CD8-positive, alpha-beta T cell (primary cell): ENCODE measurements at places on chromosomes 1 and 21.
A peak's percentile ranks its signal among the peaks of the same experiment; 100 is the strongest.

DNA sequence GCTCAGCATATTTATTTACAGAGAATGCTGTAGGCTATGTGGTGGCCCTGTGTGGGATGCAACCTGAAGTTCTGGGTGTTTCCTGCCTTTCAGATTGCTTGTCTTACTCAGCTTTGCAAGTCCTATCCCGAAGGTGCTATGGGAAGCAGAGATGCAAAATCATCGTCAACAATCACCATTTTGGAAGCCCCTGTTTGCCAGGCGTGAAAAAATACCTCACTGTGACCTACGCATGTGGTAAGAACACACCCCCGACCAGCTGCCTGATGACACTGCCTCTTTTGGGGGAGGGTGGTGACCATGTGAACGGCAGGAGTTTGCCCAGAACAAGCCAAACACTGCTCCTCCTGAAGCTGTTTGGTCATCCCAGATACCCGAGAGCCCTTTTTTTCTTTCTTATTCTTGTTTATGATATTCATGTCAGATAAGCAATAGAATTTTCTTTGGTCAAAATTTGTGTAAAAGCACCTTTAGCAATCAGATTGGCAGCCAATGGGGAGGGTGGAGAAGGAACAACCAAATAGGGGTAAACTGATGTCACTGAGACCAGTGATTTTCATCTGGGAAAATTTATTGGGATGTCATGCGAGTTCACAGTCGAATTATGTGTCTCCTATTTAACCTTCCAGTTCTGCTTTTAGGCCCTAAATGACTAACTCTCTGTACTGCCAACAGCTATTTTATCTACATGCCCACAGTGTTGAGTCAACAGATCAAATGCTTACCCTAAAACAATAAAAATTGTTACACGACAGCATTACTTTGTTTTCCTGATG lies 82.6 kb downstream of the EVA1C start:
- DNase-seq, result no peak

DNA sequence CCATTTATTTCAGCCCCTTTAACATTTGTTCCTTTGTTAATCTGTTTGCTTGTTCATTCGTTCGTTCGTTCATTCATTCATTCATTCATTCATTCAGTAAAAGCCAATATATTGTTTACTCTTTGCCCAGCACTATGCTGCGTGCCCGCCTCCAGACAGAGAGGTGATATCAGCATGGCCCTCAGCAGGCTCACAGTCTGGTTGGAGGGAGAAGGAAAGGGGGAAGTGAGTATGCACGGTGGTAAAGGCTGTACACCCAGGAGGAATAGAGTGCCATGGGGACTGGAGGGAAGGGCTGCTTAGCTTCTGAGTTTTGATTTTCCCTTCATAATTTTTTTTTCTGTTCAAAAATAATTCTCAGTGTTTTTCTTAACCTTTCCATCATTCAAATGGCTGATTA lies 144.7 kb downstream of the NOS1AP start:
- no peak for DNase-seq

DNA sequence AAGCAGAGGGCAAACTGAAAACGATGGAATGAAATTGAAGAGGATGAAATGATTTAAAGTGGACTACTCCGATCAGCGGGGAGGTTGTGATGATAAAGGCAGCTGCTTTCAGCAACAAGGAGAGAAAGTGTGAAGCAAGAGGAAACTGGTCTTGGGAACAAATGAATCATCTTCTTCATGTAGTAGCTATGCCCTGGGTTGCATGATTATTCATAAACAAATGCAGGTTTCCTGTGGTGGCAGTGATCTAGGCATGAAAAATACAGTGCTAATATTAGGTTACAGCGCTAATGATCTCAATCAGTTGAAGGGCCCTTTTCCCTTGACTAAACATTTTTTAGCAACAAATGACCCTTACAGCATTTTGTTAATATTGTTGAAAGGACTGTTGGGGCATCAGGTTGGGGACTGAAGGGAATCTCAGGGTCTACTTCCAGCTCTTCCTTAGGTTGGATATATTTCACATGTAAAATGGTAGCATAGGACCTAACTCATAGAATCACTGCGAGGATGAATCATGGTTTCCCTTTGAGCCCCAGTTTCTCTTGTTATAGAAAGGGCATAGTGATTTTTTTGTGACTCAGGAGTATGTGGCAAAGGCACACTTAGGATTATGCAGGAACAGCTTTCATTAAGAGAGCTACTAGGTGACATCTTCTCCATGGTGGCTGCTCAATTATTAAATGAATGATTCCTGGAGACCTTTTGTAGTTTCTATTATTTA lies 1.9 kb upstream of the ZFYVE9 start:
- no peak for DNase-seq

DNA sequence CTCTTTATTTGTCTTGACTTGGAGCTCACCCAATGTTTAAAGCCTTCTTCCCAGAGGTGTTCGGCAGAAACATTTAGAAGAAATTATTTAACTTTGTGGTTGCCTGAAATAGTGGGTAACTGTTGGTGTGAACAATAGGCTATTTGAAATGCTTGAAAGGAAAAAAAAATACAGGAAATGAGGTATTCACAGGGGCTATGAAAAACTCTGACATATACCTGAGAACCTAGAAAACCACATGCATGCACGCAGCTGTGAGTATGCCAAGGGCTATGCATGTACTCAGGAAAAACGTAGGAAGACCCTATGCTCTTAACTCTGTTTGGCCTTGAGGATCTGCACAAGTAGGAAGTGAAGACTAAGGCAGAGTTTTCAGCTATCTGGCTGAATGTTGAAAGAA lies 16.4 kb upstream of the RNF186 start:
- no peak for DNase-seq

- peak; percentile 76 for DNase-seq
Observed at GRCh38 chr1:147640553-147641165, 29.7 kb downstream of the ACP6 start.

GRCh38 chr1:10733474-10734366 lies 62.7 kb downstream of the CASZ1 start:
- DNase-seq, result no peak

GRCh38 chr1:176460544-176461336 lies 2.2 kb upstream of the PAPPA2 start:
- DNase-seq, result no peak
